ENCODE measurements at places on chromosomes 5 and 9.

GRCh38 chr5:134566741-134567221 is 41.3 kb downstream of the JADE2 start:
- no peak for DNase-seq

GRCh38 chr9:127177665-127178265 is 55.3 kb upstream of the ANGPTL2 start:
- DNase-seq, result no peak

GRCh38 chr5:52759331-52759730 is 28.4 kb upstream of the ITGA1 start:
- DNase-seq, result no peak

DNA sequence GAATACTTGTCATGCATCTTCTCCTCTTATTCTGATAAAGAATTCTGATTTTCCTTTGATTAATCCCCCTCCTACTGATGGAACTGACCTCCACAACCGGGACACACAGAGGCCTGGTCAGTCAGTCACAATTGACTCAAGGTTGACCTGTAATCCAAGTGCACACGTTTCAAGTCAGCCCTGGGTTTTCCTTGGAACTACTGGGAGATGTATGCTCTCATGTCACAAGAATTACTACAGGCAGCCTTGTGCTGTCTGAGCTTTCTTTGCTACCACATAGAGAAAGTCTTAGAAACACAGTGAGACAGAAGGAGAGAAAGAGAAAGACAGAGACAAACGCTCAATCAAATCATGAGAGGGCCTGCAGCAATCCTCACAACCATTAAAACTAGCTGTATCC is 345.8 kb downstream of the PDE4D start:
- DNase-seq, result no peak

- DNase-seq, result no peak
Observed at GRCh38 chr5:135185481-135186065, 151.5 kb upstream of the PITX1 start.

DNA sequence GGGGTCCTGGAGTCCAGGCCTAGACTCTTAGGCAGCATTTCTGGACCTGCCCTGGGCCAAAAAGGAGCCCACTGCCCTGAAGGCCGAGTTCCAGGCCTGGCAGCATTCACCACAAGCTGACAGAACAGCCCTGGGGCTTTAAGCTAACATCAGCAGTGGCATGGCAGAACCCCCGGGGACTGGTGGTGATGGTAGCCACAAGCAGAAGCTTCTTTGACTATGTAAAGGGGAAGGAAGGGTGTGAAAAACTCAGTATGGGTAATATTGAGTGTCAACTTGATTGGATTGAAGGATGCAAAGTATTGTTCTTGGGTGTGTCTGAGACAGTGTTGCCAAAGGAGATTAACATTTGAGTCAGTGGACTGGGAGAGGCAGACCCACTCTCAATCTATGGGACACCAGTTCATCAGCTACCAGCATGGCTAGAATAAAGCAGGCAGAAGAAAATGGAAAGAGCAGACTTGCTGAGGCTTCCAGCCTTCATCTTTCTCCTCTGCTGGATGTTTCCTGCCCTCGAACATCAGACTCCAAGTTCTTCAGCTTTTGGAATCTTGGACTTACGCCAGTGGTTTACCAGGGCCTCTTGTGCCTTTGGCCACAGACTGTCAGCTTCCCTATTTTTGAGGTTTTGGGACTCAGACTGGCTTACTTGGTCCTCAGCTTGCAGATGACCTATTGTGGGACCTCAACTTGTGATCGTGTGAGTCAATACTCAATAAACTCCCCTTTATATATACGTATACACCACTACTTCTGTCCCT is 661.0 kb upstream of the C9orf72 start:
- DNase-seq, result no peak

- no peak for DNase-seq
Observed at GRCh38 chr9:116287721-116288120, 134.1 kb downstream of the PAPPA start.

DNA sequence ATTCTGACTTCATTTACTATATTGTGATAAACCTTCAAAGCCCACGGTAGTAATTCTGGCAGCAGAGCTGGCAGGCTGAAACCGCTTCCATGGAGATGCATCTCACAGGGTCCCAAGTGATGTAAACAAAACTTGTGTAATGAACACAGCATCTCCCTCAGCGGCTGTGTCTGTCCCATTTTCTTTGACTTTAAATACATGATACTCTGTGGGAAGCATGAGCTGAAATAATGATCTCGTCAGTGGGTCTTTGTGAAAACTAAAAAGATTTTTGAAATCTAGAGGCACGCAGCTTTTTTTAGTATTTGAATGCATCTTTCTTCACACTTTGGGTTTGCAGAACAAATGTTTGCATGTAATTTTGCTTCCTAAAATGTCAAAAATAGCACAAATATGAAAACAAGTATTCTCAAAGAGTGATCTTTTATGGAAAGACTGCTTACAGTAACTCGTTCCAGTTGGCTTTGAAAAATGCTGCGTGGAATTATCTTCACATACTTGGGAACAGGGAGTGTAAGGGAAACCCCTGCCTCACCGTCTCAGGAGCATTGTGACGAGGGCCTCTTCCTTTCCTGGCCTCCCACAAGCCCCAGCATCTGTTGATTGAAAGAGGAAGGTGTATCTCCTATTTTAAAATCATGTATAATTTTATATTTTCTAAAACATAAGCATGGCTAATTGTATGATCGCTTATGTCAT is 18.1 kb upstream of the LPCAT1 start:
- DNase-seq, result no peak

DNA sequence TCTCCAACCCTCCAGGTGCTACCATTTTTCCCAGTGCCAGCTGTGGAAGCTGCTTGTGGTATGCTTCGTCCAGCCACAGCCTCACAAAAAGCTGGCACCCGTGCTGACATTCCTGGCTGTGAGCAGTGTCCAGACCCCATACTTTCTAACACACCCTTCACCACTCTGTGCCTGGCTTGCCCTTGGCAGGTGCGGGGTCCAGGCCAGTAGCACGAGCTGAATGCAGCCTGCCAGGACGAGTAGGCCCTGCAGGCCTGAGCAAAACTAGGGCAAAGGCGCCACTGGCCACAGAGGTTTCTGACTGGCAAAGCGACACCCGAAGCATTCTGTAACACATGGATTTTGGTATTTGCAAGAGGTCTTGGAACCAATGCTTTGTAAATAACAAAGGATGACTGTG is 26.0 kb upstream of the GHR start:
- no peak for DNase-seq

DNA sequence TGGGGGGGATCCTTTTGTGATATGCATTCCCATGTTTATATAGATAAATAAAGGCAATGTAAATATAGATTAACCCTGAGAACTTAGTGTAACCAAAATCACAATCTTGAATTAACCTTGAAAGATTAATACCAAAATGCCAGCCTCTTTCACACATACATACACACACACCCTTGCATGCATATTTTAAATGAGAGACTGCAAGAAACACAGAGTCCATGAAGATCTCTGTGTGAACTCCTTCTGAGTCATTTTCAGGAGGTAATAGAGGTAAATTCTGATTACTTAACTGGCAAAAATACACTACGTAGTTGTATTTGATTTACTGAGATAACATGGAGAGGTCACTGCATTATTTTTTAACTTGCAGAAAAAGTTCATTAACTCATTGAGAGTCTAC is 118.0 kb downstream of the SLF1 start:
- DNase-seq, result no peak

DNA sequence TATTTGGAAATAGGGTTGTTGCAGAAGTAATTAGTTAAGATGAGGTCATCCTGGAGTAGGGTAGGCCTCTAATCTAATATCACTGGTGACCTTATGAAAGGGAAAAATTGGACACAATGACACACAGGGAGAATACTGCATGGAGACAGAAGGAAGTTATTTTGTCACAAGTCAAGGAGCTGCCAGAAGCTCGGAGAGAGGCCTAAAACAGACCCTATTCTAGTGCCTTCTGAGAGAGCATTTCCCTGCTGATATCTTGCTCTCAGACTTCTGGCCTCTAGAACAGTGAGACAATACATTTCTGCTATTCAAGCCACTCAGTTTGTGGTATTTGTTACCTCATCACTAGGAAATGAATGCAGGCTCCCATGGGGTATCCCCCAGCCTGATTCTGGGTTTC is 332.9 kb downstream of the CSNK1G3 start:
- DNase-seq, result no peak

DNA sequence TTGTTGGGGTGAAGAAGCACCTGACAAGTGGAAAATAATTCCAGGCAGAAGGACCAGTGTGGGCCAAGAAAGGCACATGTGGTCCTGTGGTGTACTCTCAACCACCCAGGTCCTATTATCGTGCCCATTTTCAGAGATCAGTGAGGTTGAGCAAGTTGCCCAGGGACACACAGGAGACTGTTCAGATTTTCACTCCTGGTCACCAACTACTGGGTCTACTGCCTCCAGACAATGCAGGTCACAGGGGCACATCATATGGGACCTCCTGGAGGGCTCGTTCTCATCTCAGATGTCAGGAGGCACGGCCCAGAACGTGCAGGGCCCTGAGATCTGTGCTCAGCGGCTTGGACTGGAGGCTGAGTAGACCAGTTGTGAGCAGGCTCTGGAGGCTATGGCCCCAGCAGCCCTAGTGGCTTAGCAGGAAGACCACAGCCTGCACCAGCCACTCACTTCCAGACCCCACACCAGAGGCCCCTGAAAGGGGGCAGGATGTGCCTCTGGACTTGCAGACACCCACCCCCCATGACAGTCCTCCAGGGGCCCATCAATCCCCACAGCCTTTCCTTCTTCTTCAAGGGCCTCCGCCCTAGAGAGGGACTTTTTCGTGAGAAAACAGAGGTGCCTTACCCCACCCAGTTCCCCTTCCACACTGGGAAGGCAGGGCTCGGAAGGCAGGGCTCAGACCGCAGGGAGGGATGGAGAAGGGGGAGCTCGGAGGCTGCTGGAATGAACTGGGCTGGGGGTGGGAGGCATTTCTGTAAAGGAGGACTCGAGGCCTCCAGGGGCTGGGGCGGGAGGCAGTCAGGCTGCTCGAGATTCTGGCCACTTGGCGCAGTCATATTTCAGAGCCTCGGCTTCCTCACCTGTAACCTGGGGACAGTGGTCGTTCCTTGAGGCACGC is 82.7 kb upstream of the NEURL1B start:
- DNase-seq, result no peak

GRCh38 chr5:1526681-1527131 is 2.9 kb upstream of the LPCAT1 start:
- DNase-seq, result no peak

DNA sequence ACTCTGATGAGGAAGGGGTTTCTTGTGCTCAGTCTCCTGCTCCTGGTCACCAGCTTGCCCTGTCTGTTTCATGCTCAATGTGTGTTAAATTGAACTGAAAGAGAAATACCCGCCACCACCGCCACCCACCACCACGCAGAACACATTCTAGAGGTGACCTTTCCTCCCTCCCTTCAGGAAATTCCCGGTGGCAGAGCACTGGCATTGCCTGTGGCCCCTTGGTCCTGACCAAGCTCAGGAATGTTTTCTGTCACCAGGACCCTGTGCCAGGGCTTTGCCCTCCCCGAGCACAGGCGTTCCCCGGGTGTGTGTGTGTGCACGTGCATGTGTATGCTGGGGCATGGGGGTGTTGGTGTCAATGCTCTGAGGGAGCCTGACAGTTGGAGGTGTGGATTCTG is 10.2 kb upstream of the SLC25A51 start:
- DNase-seq, result no peak

GRCh38 chr9:96464426-96464825 is 14.5 kb downstream of the HABP4 start:
- DNase-seq, result no peak

- no peak for DNase-seq
Observed at GRCh38 chr9:99269416-99269815, 47.3 kb downstream of the SEC61B start.

DNA sequence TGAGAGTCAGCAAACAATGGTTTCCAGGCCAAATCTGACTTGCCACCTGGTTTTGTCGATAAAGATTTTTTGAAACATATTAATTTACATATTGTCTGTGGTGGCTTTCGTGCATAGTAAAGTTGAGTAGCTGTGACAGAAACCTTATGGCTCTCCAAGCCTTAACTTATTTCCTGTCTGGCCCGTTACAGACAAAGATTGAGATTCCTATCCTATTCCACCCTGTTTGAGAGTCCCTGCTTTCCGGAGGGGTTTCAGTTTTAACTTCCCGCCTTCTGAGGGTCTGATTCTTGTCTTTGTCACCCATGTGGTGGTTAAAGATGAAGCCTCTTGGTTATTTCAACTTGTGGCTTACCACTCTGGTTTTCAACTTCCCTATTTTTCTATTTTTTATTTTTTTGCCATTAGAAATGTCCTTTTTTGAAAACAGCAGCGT is 11.4 kb downstream of the OTULIN start:
- DNase-seq, result no peak

- DNase-seq, result no peak
Observed at GRCh38 chr5:172137046-172137445, 51.0 kb downstream of the STK10 start.

DNA sequence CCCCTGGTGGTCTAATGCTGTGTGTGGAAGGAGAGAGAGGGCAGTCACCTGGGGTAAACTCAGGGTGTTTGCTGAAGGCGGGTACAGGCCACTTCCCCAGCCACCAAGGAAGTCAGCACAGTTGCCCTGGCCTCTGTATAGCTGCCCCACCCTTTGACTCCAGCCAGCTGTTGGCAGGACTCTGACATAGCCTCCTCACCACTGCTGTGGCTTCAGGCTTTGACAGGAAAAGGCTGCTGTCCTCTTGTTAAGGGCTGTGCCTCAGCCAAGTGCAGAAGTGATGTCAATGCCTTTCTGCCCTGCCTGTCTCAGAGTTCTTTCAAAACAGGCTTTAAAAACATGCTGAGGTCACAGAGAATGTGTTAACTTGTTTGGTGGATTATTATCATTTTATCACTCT is 487.2 kb upstream of the KLF4 start:
- DNase-seq, result no peak

GRCh38 chr5:173940269-173940668 is 48.7 kb upstream of the C5orf47 start:
- no peak for DNase-seq

- DNase-seq, result no peak
Observed at GRCh38 chr5:81427566-81427965, 33.6 kb upstream of the ACOT12 start.

DNA sequence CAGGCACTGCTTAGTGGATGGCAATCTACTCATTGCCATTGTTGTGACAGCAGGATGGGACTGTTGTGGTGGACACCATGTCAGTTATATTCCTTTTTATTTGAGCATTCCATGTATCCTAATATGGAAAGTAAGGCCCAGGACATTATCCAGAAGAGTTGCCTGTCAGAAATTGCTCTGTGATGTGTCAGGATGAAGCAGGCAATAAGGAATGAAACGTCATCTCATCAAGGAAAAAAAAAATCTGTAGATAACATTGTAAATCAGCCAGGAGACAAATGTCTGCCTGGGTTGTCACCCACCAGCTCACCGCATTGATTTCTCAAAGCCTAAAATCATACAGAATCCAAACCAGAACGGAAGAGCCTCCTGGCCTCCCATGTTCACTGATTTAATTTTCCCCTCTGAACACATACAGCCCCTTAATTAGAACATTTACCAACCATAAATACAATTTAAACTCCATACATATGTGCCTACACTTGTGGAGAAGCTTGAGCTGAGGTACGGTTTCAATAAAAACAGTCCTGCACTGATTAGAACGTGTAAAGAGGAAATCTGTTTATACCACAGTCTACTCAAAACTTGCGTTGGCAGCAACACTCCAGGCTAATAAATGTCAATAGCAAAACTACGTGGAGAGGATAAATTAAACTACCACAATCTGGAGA is 73.9 kb downstream of the FOXD1 start:
- no peak for DNase-seq
